ENCODE measurements at places on chromosomes 11 and 22. TPM values are rescaled to one million over a fixed set of nuclear protein-coding genes. Genes with fewer than 3 reads are reported as not detected.
A peak's percentile ranks its signal among the peaks of the same experiment; 100 is the strongest.

DNA sequence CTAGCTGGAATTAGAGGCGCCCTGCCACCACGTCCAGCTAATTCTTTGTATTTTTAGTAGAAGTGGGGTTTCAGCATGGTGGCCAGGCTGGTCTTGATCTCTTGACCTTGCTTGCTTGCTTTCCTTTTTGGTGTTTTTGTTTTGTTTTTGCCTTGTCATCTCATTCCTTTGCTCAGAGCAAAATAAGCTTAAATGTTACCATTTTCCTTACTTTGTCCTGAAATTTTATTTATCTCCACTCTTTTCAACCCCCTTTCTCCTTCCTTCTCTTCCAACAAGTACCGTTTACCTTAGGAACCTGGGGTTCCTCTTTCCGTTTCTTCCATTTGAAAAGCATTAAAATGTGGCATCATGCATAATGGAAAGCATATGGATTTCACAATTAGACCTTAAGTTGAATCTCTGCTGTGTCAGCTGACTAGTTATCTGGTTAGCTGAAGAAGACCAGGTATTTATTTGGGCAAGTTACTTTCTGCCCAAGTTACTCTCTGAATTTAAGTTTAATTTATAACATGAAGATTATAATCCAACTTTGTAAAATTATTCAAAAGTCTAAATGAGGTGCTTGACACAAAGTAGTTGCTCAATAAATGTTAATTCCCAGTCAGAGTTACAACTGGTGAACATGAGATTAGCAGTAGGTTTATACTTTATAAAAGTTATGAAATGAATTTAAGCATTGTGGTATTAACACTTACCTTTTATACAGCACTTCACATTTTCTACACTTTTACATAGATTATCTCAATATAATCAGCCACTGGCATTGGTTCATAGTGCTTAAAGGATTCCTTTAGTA is 69.7 kb downstream of the PRMT3 start:
- DNase-seq = no peak

DNA sequence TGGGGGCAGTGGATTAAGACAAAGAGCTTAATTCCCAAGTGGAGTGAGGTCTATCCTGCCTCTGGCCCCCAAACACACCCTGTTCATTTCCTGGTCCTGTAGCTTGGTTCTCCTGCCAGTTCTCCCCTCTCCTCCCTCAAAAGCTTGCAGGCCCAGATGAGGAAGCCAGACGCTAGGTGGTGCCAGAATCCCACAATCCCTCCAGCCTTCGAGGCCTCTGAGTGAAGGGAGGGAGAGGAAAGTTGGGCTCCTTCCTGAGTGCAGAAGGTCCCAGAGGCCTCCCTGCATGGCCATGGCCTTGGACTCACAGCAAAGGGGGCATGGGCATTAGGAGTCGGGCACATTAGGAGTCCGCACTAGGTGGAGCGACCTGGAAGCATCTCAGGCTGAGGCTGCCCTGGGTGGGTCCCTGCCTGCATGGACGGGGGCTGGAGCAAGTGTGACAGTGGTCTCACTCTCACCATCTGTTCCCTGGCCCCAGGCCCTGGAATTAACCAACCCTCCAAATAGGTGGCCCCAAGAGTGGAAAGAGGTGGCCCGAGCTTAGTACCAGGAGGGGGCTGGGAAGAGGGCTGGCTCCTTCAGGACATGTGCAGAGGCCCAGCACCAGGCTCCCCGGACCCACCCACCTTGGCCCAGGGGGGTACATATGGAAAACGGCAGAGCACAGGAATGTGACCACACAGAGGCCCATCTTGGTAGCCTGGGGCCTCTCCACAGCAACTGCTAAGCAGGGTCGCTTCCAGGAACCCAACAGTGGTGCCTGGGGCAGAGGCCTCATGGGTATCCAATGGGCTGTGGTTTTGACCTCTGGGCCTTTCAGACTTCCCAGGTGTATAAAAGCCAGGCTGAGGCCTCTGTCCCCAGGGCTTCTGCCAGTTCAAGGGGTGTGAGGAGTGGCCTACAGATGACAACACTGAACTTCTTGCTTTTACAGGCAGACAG is 5.2 kb downstream of the FXYD2 start:
- peak; percentile 68 for DNase-seq

GRCh38 chr11:3166268-3167142 is 1.4 kb upstream of the OSBPL5 start:
- DNase-seq = peak; percentile 44

- no peak for DNase-seq
Measured at GRCh38 chr11:126329644-126330211, 25.8 kb upstream of the ST3GAL4 start.

DNA sequence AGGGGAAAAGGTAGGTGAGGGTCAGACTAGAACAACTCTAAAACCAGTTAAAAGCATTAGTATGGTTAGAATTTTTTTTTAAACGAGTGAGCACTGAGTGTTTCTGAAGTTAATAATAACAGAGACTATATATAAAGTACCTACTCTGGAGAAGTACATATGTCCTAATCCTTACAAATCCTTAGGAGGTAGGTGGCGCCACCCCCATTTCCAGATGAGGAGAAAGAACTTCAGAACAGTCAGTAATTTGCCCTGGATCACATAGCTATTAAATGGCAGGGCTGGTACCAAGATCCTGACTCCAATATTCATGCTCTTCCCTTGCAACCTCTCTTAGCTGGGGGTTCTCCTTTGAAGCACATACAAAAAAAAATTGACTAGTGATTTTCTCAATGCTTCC is 80.5 kb downstream of the CLPB start:
- DNase-seq = no peak

GRCh38 chr11:76316726-76317125 is 64.2 kb downstream of the THAP12 start:
- DNase-seq = no peak

DNA sequence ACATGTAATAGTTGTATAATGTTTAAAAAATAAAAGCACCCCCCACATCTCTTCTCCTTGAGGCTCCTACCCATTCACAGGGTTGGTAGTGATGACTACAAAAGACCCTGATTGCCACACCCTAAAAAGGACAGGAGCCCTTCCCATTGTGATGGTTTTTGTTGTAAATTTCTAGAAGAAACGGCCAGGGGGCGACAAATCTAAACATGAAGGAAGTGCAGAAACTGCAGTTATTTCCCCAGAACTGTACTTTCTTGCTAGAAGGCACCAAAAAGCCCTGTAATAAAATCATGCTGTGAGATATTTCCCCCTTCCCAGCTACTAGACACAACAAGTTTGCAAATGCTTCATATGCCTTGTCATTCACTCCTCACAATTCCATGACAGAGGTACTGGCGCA is 10.8 kb downstream of the PRR5L start:
- peak; percentile 64 for DNase-seq

DNA sequence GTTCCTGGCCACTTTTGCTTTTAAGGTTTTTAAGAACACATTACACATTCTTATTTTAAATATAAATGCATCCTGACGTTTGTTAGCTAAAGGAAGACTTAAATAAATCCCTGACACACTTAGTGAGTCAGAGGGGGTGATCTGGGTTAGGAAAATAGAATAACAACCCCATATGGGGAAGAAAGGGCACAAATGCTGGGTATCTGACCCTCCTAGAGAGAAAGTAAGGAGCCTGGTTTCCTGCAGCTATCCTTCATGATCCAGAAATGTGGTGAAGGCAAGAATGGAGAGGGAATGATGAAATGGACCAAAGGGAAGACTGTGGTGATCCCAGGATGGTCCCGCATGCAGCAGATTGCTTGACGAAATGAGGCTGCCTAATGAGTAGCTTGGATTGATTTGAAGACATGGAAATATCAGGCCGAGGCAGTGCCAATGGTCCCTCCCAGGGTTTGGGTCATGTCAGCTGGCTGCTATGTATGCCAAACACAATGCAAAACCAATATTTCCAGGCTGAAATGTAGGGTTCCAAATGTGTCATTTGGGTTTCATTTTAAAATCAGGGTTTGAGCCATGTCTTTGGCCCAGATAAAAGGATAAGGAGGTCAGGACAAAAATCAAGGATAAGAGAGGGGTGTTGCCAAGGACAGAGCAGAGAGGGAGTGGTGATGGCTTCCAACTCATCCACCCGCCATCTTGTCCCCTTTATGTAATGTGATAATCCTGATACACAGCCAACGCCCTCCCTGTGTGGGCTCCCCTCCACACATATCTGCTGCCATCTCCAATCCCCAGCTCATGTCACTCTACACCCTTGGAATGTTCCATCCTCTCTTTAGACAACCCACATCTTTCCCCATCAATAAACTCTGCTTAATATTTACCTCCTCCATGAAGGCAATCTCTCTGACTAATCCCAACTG is 135.1 kb upstream of the PITPNB start:
- DNase-seq = no peak

DNA sequence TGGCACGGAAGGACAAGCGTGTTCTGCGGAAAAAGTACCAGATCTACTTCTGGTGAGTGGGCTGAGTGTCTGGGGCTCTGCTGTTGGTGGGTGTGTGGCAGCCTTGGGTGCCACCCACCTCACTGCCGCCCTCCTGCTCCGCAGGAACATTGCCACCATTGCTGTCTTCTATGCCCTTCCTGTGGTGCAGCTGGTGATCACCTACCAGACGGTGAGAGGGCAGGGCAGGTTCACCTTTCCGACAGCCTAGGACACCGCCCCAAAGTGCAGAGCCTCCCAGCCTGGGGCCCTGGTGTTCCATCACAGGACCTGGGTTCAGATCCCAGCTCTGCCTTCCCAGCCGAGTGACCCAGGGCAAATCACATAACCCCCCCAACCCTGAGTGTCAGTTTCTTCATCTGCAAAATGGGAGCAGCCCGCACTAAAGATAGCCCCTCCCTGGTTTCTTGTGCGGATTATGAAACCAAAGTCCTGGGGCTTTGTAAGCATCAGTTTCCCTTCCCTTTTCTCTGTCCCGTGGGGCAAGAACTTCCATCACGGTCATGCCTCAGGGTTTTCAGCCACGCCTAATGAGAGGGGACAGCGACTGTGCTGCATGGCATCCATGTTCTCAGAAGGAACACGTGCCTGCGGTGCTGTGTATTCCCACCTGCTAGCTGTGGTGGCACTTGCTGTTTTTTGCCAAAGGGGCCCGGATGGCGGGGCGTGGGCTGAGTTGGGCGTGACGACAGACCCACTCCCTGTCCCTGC is 9.8 kb upstream of the TAGLN start:
- no peak for DNase-seq

- DNase-seq = no peak
Measured at GRCh38 chr11:73398132-73398526, 21.9 kb downstream of the RELT start.

DNA sequence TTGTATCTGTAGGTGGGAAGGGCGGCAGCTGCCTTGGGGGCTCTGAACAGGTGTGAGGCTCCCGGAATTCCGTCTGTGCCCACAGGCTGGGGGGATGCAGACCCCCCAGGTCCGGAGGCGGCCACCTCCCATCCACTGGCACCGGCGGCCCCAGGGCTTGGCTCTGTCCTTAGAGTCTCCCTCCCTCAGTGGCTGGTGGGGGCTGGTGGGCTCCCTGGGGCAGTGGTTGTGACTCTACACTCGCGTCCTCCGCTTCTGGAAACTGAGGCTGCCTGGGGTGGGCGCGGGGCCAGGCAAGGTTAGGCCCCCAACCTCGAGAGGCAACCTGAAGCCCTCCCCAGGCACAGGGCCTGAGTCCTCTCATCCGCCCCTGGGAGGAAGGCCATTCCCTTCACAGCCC is 1305.4 kb downstream of the BRD1 start:
- no peak for DNase-seq

DNA sequence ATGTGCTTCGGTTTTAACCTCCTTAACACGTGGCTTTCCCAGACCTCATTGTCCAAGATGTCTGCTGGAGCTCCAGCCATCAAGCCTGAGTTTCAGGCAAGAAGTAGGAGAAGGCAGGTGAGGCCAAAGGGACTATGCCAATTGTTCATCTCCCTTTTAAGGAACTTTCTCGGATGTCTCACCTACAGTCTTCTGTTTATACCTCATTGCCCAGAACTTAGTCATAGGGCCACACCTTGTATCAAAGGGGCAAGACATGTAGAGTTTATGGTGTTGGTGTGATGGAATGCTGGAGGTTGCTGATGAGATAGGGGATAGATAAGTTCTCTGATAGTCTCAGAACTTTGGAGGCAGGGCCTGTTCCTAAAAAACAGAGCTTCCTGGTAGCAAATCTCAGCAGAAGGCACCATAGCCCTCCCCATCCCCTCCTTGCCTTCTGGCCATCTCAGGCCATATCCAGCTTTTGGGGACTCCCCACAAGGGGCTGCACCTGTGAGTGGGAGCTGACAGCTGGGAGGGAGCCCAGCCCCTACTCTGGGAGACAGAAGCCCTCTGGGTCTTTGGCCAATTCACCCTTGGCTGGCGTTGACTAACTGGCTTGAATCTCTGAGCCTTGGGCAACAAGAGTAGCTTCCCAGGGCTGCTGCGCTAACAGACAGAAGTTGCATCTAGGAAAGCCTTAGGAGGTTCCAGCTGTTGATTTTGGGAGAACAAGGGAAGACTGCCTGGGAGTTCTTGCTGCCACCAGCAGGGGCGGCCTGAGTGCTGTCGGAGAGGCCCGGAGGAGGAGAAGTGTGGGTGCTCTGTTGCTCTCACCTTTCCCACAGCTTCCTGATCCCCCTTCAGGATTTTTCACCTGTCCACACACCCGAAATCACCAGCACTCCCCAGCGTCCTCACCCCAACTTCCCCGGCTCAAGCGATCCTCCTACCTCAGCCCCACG is 149.8 kb upstream of the THY1 start:
- no peak for DNase-seq

DNA sequence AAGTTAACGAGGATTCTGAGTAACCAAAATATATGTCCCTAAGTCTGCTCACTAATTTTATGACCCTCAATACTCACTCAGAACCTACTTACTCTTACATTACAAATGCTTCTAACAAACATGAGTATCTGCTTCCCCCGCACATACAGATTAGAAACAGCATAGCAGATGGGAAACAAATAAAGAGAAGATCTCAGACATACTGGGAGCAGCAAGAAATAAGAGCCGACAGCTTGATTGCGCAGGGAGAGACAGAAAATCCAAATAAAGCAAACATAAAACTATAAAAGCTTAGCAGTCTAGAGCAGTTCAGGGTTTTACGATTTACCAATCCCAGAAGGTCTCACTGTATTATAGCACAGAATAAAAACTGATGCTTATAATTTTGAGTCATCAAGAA is 89.1 kb upstream of the DBX1 start:
- DNase-seq = no peak

DNA sequence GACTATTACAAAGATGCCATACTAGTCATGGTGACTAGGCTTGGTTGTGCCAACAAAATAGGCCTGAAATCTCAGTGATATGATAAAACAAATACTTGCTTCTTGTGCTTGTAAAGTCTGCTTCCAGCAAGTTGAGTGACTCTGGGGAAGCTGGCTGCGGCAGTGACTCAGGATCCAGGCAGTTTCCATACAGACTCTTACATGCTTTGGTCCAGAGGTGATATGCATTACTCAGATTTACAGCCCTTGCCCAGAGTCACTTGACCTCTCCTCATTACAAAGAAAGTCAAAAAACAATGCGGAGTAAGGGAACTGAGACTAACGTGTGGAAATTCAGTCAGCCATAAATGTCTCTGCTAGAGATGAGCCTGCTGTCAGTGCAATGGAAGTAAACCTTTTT is 387.5 kb downstream of the KCNA4 start:
- peak; percentile 30 for DNase-seq

GRCh38 chr11:130146796-130147195 is 12.8 kb upstream of the ST14 start:
- DNase-seq = peak; percentile 20

- no peak for DNase-seq
Measured at GRCh38 chr22:49357661-49358440, 469.8 kb downstream of the BRD1 start.

GRCh38 chr11:74634537-74634936 is 42.2 kb downstream of the POLD3 start:
- peak; percentile 23 for DNase-seq

The FOSL1 gene
- 11.6 TPM for total RNA-seq

The SEC14L6 gene
- total RNA-seq = not detected

The C11orf42 gene
- total RNA-seq = not detected

The ASPHD2 gene
- 0.21 TPM for total RNA-seq

The DHCR7 gene
- total RNA-seq = 87.5 TPM
